ENCODE measurements at places on chromosomes 3 and 15.

GRCh38 chr3:148896062-148896461 is 31.0 kb downstream of the CPA3 start:
- DNase-seq, result peak; percentile 62

DNA sequence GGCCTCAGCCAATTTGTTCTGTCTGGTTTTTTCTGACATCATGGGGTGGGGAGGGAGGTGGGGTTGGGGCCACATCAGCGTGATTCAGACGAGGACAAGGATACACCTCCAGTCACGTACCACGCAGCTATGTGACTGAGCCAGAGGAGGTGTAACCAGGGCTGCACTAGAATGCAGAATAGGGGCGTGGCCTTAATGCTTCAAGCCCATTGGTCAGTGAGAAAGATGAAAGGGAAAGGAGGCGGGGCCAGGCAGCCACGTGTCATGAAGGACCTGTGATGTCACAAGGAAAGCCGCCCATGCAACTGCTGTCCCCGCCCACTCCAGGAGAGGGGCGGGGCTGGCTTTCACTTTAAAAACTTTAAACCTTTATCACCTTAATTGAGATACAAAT is at the start of gene GOLGA6L2:
Gene GOLGA6L2 (minus strand): TSS at position 137 of the 394 bp plus-strand sequence. CDS start 62 bp downstream, at position 75.
- DNase-seq, result peak; percentile 2

GRCh38 chr3:55198554-55198953 is 270.7 kb upstream of the LRTM1 start:
- DNase-seq, result peak; percentile 93

- no peak for DNase-seq
These were observed 82.0 kb downstream of the HHLA2 start for GRCh38 chr3:108378153-108378951.

GRCh38 chr15:20355256-20355868 is 186.2 kb downstream of the GOLGA6L6 start:
- DNase-seq, result no peak

DNA sequence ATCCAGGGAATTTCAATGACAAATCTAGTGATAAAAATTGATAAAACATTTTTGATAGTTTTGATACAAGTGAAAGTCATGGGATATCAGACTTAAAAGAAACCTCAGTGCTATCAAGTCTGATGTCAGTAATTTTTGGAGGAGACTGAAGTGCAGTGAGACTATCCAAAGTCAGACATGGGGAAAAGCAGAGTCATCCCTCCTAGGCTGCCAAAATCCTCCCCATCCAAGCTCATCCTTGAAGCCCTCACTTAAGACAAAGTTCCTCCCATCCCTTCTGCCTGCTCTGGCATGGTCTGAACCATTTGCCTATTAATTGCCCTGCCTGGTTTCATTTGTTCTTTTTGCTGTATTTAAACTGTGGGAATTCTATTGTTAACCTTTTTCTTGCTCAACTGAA is 456.9 kb upstream of the UBE2E2 start:
- no peak for DNase-seq

- DNase-seq, result no peak
These were observed 59.7 kb downstream of the STARD5 start for GRCh38 chr15:81264072-81264857.

- no peak for DNase-seq
These were observed 50.3 kb upstream of the SELENOK start for GRCh38 chr3:53941950-53942349.

- no peak for DNase-seq
These were observed 40.7 kb downstream of the SNRK start for GRCh38 chr3:43326891-43327581.

DNA sequence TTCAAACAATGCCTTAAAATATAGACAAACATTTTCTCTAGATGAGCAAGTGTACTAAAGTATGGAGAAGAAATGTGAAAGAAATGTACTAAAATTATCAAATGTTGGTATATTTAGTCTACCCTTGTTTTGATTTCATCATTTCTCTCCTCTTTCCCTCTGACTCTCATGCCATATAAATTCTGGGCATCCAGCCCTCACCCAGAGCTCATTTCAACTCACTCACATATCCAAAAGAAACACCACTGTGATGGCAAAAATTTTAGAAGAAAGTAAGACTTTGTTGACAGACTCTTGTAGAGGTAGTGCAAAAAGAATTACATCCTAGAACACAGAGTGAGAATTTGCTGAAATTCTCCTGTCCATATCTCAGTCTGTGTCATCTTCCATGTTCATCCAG is 377.8 kb upstream of the SUCLG2 start:
- no peak for DNase-seq

DNA sequence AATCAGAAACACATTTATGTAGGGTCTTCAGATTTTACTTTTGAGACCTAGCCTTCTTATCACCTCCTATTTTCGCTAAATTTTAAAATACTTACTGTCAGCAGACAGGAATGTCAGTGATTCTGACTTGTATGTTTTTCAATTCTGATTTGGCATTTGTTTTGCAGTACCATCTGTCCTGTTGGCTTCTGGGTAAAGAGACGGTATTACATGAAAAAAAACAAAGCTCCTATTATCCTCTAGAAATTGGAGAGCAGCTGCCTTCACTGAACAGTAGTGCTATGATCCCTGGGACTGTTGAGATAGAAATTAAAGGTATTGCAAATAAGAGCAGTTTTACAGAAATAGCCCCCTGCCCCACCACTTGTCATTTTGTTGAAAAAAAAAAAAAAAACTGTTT is 8.4 kb downstream of the ARMC8 start:
- no peak for DNase-seq

DNA sequence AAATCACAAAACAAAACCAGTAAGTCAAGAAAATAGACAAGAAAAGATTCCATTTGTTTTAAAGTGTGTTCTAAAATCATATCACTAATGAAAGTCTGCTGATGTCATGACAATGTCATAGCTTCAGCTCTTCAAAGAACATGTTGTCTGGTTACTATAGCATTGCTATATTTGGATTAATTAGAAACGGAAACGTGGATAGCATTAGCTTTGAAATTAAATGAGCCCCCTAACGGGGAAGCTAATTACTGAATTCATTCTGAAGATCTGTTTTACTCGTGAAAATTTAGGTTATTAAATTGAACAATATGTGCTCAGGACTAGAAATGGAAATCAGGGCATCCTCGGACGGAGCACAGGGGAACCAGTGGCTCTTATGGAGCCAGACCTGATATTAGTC is 316.7 kb upstream of the AGTR1 start:
- DNase-seq, result no peak

DNA sequence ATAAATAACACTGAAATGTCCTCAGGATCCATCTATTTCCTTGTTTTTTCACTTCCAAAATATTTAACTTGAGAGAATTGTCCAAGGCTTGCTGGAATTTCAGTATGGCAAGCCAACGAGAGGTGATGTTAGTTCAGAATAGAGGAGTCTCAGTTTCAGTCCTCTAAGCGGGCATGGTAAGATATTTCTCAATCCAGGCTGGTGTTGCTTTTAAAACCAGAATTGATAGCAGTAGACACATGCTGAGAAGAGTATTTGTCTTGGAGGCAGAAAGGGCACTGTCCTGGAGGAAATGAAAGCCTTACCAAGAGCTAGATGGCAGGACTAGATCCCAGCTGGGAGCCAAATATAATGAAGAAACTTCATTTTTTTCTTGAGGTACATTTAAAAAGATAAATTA is 23.1 kb downstream of the PHLDB2 start:
- DNase-seq, result no peak

DNA sequence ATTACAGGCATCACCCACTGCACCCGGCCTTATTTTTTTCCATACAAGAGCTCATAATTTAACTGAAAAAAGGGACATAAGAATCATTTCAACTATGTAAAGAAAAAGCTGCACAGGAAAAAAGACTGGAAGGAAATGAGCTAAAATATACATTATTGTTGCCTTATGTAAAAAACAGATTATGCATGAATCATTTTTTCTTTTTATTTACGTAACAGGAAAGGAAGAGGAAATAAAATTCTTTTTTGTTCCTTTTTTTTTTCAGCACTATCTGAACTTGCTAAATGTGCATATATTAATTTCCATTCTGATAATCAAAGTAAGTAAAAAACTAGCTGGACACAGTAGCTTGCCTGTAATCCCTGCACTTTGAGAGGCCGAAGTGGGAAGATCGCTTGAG is 12.1 kb downstream of the KIF9 start:
- DNase-seq, result no peak

DNA sequence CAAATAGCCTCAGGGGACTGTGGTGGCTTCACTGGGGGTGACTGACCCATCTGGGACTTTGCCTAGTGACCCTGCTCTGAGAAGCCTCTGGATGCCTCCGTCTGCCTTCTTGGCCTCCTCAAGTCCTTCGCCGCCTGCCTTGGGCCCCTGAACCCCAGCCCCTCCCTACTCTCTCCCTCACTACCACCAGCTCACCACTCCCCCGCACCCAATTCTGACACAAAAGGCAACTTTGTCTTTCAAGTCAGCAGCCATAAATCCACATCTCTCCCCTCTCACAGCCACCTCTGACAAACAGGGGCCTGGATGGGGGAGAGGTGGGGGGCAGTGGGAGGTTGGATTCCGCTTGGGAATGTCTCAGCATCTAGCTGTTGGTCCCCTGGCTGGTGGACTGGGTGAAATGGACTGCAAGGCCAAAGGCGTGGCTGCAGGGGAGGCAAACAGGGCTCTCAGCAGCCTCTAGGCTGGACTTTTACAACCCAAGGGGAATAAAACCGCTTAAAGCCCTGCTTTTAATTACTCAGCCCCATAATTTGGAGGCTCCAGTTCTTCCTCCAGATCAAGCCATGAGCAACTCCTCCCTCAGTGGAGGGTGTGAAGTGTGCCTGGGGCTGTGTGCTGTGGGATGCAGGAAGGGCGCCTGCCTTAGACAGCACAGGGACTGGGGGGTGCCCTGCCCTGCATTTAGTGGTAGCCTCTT is 33.4 kb downstream of the IGDCC3 start:
- DNase-seq, result no peak

DNA sequence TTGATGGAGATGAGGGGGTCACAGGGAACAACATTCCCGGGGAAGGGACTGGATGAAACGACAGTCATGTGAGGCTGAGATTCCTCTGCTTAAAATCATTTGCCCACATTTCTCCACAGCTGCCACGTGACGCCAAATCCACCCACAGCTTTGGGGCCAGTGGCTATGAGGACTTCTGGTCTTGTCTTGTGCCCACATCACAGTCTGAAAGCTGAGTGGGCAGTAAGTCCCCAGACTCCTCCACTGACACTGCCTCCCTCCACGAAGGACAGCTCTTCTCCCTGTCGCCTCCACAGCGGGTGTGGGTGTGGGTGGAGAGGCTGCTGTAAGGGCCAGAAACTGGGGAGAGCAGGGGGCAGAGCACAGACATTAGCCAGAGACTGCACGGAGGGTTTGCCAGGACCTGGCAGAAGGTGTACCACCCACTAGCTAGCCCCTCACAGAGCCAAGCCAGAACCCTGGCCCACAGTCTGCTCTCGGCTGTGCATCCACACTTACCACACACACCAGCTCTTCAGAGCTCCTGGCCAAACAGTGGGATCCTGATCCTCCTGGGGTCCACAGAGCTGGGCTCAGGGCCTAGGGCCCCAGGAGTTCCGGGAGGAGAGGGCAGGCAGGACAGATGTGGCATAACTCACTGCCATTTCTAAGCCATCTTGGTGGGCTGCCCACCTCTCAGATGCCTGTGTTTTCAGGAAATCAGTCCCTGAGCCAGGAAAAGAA is 24.2 kb downstream of the RAB6B start:
- DNase-seq, result no peak

DNA sequence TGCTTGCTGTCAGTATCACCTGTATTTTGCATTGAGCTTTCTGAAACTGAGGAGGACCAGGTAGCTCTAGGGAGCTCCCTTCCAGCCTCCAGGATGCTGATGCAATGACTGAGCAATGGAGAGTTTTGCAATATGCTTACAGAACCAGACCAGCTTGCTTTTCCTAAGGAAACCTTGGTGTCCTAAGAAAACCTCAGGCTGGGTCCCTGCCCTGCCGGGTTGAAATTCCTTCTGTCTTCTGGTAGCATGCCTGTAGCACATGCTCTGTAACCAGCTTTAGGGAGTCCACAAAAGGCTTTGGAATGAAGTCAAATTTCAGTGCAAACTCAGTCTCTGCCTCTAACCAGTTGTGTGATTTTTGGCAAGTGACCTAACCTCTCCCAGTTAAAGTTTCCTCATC is 65.8 kb upstream of the GSK3B start:
- DNase-seq, result peak; percentile 92

GRCh38 chr3:159627229-159627628 is 361.4 kb upstream of the IL12A start:
- DNase-seq, result no peak

- no peak for DNase-seq
These were observed 25.4 kb upstream of the SPPL2A start for GRCh38 chr15:50790778-50791453.

- DNase-seq, result no peak
These were observed 324.6 kb downstream of the MAGI1 start for GRCh38 chr3:65714134-65714533.

DNA sequence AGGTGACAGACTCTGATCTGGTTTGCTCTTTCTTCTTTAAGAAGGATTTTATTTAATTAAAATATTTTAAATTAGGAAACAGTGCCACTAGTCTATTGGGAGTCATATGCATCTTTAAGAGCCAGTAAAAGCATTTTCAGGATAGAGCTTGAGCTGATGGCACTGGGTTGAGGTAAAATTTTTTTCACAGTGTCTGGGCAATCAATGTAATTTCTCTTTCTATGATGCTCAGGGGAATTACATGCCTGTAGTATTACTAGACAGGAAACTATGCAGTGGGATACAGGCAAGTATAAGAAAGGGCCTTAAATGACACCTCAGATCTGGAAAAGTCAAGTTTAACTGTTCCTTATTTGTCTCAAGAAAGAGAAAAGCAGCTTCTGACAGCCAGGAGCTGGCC is 76.4 kb downstream of the GAP43 start:
- no peak for DNase-seq

- DNase-seq, result no peak
These were observed 719.4 kb upstream of the CFAP20DC start for GRCh38 chr3:59769127-59769750.

GRCh38 chr15:77010312-77010686 is 15.4 kb downstream of the PSTPIP1 start:
- no peak for DNase-seq

GRCh38 chr15:29556380-29556779 is 265.9 kb downstream of the TJP1 start:
- no peak for DNase-seq

- DNase-seq, result no peak
These were observed 33.4 kb downstream of the UNC13C start for GRCh38 chr15:54011656-54012055.

GRCh38 chr3:38721207-38721772 is 71.8 kb upstream of the SCN5A start:
- DNase-seq, result no peak

DNA sequence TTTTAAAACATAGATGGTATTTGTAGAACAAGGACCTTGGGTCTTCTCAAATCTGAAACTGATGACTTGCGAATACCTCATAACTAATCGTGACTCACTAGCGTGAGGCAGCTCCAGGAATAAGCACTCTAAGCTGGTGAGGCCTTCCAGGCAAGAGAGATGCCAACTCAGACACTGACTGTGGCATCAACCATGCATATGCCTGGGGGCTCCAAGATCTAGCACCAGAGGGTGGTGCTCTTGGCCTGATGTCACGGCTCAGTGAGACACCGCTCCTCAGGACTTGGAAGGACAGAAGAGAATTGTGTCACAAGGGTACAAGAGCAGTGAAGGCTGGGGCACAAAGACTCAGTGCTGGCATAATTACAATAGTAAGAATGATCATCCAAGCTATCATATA is 125.0 kb upstream of the TRIM42 start:
- peak; percentile 3 for DNase-seq

- DNase-seq, result no peak
These were observed 220.0 kb upstream of the UBE2E2 start for GRCh38 chr3:22982981-22983587.

- DNase-seq, result no peak
These were observed 16.9 kb downstream of the ASTE1 start for GRCh38 chr3:131009698-131010097.

All from ELR (cell line).